ENCODE measurements at places on chromosomes 12 and 14.

DNA sequence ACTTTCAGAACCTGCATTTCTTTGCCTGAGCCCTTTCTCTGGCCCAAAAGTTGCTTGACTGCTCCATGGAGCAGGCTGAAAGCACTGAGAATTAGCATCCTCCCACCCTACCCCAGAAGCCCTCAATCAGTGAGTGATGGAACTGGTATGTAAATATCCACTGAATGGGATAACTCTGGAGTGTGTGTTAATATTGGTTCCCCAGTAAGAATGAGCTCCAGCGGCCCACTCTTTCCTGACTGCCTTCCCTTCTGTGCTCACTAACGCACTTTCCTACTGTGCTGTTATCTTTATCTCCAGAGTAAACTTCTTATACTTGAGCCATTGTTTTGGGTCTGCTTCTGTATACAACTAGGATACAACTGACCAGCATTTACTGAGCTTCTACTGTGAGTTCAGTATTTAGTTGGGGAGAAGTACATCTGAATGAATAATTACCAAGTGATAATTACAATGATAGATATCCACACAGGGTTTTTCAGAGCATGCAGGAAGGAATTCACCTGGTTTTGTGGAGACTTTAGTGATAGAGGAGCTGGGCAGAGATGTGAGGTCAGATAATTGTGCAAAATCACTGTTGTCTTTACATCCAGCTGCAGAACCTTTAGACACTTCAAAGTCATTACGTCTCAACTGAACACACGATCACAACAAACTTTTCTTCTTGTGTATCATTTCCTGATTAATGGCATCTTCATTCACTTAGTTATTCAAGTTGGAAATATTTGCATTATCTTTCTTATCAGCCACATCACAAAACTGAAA lies 149.2 kb upstream of the BTG1 start:
- no peak for DNase-seq

DNA sequence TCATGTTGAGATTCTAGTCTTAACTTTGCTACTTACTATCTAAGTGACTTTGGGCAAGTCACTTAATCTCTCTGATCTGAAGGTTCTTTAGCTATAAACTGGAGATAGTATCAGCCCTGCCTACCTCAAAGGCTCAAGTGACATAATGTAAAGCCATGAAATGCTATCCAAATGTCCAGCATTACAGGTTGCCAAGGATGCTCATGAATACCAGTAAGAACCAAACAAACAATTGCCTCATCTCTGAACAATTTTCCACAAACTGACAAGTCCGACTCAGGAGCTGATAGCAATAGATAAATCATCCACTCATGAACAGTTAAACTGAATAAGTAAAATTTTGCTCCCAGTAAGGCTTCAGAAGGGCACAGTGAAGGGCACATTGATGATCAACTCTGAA lies 51.5 kb downstream of the LMNTD1 start:
- DNase-seq, result no peak

GRCh38 chr14:47277703-47278102 lies 397.7 kb downstream of the MDGA2 start:
- DNase-seq, result no peak

- no peak for DNase-seq
Measured at GRCh38 chr14:93430315-93431035, at the start of gene UNC79. Gene UNC79 (plus strand): TSS chr14:93430939. CDS start chr14:93431030, 91 bp downstream.

DNA sequence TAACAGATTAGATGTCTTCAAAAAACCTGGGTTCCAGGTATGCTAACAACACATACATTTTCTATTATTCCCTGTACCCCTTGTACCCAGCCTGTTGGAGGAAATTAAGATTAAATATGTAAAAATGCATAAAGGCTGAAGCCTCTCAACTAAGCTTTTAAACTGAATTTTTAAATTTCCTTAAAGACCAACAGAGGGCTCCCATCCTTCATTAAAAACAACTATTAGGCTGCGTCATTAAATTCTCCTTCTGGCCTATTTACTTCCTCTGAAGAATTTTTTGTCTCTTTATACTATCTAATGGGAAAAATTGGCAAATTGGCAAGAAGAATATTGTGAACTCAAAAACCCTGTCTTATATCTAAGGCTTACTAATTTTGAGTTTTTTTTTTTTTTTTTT lies 21.8 kb downstream of the SENP1 start:
- DNase-seq, result no peak

- DNase-seq, result no peak
Measured at GRCh38 chr14:104307627-104308401, 169.4 kb downstream of the KIF26A start.

GRCh38 chr12:78209846-78210505 lies 379.3 kb downstream of the NAV3 start:
- DNase-seq, result no peak

- DNase-seq, result no peak
Measured at GRCh38 chr14:74670726-74671411, 42.0 kb downstream of the AREL1 start.

DNA sequence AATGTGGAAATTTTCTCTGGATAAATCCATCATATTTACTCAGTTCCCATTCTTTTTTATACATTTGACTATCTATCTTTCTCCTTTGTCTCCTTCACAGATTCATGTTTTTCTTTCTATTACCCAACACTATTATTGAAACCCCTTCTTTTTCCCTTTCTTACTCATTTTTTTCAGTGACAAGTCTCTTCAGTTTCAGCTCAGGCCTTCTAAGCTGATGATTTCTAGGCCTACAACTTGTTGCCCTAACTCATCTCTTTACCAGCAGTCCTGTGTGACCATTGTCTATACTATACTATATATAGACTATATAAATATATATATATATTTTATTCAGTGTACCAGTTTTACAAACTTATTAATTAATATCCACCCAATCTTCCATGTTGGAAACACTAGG lies 31.8 kb downstream of the SLC16A7 start:
- DNase-seq, result no peak

DNA sequence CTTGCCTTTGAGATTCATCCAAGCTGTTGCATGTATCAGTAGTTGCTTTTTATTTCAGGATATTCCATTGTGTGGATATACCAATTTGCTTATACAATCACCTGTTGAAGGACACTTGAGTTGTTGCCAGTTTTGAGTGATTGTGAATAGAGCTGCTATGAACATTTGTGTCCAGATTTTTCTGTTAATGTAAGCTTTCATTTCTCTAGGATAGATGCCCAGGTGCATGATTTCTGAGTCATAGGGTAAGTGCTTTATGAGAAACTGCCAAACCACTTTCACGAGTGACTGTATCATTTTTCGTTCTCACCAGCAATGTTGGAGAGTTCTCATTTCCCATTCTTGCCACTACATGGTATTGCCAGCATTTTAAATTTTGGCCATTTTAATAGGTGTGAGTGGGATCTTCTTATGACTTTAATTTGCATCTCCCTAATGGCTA lies 434.6 kb upstream of the RGS6 start:
- no peak for DNase-seq

DNA sequence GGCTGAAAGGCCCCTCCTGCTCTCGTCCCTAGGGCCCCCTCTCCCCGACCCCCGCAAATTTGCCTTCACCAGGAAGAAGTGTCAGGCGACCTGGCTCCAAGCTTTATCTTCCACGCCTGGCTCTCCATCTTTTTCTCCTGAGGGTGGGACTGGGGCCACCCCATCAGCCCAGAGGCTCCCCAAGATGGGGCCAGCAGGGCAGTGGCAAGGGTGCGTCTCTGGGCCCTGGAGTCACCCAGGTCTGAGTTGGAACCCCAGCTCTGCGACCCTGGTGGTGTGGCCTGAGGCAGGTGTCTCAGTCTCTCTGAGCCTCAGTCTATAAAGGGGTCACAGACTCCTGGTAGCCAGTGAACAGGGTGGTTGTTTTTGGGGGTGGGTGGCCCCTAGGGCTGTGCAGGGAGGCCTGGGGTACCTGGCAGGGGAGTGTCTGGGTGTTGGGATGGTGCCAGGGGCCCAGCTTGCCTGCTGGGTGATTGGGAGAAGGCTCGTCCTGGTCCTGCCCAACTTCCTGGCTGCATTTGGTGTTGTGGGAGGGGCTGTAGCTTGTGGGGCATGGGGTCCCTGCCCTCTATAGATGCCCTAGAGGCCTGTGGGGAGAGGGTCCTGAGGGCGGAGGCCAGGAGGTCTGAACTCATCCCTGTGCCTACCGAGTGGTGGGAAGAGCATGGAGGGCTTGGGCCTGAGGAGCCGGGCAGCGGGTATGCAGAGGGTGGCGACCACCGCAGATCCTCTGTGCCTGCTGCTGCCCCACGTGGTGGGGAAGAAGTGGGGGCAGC lies 7.6 kb downstream of the KIF26A start:
- DNase-seq, result no peak

Data from NCI-H1048 (cell line).